ENCODE measurements at places on chromosomes 6 and 20.
A peak's percentile ranks its signal among the peaks of the same experiment; 100 is the strongest.

DNA sequence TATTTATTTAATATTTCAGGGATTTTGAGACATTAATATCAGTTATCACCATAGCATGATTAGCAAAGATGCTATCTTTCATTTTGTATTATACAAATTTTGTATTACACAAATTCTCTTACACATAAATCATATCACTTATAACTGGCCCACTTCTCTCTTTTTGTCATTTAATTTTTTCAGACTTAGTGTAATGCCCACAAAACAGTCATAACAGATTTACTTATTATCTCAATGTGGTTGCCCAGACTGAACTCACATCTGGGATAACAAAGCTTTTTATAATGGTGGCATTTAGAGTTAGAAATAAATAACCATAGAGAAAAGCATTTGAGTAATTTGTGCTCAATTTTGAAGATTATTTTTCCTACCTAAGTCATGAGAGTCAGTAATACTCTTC lies 148.3 kb downstream of the TFAP2B start:
- DNase-seq = no peak

- DNase-seq = no peak
These were observed 689 bp upstream of the COL20A1 start for GRCh38 chr20:63292292-63292701.

DNA sequence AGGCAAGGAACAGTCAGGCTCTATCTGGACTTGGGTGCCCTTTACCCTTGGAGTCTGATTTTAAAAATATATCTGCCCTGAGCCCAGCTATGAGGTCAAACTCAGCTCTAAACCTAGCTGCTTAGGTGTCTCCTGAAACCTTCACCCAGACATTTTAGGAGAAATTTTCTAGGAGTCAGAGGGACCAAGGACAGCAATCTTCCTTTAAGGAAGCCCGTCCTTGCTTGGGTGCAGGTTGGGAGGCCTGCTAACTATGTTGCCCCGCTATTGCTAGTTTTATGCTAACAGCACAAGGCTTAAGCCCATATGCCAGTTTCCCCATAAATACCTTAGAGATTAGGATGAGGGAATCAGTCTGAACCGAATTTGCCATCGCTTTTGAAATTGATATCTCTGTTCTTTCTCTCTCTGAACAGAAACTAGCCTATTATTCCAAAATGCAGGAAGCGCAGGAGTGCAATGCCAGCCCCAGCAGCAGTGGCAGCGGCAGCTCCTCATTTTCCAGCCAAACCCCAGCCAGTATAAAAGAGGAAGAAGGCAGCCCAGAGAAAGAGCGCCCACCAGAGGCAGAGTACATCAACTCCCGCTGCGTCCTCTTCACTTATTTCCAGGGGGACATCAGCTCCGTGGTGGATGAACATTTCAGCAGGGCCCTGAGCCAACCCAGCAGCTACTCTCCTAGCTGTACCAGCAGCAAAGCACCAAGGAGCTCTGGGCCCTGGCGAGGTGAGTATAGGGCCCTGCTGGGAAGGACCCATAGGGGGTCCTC lies 2.6 kb downstream of the VGLL2 start:
- no peak for DNase-seq

DNA sequence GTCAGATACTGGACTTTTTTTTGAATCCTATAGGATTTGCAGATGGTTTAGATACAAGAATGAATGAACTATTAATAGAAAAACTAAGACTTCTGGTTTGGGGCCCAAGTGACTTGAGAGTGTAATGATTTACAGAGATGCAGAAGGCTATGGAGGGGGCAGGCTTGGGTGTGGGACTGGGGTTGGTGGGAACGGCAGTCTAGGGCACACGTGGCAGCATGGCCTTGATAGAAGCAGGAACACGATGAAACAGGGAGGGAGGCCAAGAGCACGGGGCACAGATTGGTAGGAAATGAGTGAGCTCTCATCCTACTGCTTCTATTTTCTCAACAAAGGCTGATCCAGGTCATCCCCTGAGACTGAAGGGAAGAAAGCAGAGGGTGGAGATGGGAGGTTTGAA lies 3.4 kb upstream of the UST start:
- no peak for DNase-seq

DNA sequence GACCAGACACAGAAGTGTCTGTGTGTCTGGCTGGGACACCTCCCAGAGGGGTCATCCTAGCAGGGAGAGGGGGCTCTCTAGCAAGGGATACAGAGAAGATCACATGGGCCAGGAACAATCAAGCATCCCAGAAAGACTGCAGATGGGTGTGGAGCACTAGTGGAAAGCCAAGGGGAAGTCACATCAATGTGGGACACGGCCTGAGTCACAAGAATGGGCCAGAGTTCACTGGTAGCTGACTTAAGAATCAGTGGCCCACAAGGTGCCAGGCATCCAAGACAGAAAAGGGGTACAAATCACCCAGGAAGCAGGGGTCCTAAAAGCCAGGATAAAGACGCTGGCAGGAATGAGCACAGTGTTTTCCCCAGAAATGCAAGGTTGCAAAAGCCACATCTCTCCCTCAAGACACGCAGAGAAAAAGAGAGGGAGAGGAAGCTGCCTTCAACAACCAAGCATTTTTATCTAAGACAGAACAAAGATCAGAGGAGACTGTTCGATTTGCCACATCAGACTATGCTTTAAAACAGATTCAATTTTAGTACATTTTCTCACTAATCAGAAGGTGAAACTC lies 113.6 kb upstream of the DST start:
- peak; percentile 20 for DNase-seq

GRCh38 chr20:46802722-46803121 lies 91.9 kb upstream of the EYA2 start:
- DNase-seq = no peak

- no peak for DNase-seq
These were observed 37.4 kb downstream of the PXDC1 start for GRCh38 chr6:3714111-3714510.

DNA sequence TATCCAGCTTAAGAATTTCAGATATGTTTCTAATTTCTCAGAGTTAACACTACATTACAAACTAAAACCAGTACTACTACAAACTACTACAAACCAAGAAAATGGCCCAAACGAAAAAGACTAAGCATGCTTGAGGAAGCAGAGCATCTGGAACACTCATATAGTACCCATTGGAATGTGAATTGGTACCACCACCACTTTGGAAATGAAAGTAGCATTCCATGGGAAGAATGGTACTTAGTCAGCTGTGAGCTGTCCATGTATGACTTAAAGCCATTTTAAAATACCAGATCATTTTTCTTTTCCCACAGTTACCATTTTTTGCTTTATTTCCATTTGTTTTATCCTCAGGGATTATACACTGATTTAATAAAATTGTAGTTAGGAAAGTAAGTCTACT lies 30.5 kb downstream of the FBXO9 start:
- DNase-seq = peak; percentile 55

- no peak for DNase-seq
These were observed 32.5 kb upstream of the MCUR1 start for GRCh38 chr6:13846841-13847240.

DNA sequence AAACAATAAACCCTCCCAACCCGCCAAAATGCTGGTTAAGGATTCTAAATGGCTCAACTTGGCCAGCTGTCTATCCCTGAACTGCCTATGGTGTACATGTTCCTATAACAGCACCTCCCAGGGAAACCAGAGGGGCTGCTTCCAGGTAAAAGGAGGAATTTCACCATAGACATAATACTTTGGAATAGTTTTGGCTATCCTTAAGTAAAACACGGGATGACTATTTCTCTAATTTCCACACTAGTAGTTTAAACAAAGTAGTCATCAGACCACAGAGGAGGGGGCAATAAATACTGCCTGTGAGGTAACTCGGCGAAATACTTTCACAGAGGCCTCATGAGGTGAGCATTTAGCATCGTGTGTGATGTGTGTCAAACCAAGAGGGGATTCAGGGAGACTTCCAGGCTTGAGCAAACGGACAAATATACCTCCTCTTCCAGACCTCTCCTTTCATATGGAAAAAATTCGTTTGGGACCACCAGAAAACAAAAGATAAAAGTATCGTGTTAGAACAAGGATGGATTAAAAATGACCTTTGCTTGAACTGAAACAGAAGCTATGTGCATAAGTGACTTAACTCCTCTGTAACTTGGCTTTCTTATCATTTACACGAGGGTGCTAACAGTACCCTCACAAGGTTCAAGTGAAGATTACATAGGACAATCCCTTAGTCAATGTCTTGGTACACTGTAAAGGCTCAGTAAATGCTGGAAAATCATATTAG lies 1.0 kb upstream of the XRN2 start:
- DNase-seq = no peak

DNA sequence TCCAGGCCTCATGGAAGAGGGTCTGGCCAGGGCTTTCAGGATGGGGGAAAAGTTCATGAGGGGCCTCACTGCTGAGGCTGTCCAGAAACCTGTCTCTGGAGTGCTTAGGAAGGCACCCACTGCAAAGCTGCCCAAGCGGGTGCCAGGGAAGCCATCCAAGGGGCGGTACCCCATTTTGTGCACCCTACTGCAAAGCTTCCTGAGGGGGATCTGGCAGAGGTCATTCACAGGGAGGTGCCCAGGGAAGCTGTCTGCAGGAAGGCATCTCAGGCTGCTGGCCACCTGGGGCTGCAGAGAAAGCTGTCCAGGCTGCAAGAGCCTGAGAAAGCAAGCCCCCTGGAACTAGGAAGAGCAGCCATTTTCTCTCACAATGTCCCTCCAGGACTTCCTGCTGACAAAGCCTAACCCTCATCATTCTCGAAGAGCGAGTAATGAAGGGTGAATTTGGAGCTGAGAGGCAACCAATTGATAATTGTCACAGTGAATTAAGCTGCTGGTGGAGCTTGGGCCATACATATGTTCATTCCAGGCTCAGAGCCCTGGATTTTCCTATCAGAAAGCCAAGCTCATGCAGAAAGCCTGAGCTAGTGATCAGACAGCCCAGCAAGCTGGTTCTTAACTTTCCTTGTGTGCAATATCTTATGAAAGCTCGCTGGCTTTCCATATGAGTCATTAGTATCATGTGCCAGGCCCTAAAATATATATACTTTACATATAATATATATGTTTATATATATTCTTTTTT lies 62.2 kb upstream of the SLC22A16 start:
- DNase-seq = peak; percentile 12

GRCh38 chr6:141029908-141030307 lies 1102.8 kb upstream of the GJE1 start:
- no peak for DNase-seq

GRCh38 chr6:43708860-43709653 lies 21.5 kb upstream of the MRPS18A start:
- peak; percentile 32 for DNase-seq

GRCh38 chr6:149897855-149898744 lies at the start of gene RAET1E:
RAET1E (minus strand) TSS chr6:149898113; CDS start chr6:149890901, 7,212 bp downstream.
- DNase-seq = no peak

GRCh38 chr6:125358898-125359297 lies 57.1 kb upstream of the HDDC2 start:
- DNase-seq = no peak

DNA sequence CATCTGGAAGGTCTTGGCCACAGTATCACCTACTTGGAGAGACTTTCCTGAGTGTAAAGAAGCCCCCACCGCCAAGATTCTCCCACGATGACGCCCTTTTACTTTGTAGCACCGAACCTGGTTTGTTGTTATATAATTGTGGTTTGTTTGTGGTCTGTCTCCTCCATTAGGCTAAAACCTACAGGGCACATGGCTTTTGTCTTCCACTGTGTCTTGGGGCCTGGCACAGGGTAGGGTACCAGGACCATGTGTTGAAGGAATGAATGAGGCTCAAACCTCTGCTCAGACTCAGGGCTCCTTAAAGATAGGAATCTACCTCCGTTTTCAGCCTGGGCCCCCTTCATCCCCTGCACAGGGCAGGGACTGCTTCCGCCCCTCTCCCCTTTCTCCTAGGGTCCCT lies 59.4 kb upstream of the CCDC167 start:
- no peak for DNase-seq

- DNase-seq = peak; percentile 41
These were observed 2.0 kb downstream of the SMIM29 start for GRCh38 chr6:34246563-34247391.

DNA sequence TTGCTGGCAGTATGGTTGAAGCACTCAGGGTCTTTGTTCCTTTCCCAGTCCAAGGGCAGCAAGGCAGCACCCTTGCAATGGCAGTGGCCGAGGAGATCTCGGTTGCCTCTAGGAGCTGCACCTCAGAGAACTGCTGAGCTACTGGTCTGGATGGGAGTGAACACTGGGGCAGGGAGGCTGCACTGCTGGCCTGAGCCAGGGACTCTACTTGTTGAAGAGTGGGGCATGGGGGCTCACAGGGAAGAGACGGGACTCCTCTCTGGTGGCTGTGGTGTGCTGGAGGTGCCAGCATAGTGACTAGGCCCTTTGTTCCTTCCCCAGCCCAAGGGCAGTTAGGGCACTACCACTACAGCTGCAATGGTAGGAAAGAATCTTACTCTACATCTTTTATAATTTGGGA lies 203.0 kb downstream of the ZDHHC14 start:
- no peak for DNase-seq

DNA sequence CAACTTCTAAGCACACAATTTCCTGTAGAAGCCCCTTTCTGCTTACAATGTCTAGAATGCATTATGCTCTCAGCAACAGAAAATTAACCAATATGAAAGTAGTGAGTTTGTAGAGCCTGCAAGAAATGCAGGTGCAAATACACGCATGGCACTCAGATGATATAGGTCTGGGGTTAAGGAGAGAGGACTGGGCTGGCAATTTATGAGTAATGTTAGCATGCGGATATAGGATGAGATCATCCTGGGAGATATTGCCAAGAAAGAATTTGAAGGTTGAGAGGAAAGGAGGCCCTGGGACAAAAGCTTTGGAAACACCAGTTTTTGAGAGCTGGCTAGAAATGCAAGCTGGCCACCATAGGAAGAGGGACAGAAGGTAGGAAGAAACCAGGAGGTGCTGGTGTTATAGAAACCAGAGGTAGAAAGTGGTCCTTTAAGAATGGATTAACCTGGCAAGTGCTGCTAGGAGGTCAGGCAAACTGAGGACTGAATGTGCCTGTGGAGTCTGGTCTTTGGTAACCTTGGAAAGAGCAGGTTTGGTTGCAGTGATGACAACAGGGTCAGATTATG lies 183.2 kb upstream of the MYLIP start:
- DNase-seq = peak; percentile 72

GRCh38 chr6:85421181-85421580 lies 28.7 kb upstream of the NT5E start:
- DNase-seq = no peak

DNA sequence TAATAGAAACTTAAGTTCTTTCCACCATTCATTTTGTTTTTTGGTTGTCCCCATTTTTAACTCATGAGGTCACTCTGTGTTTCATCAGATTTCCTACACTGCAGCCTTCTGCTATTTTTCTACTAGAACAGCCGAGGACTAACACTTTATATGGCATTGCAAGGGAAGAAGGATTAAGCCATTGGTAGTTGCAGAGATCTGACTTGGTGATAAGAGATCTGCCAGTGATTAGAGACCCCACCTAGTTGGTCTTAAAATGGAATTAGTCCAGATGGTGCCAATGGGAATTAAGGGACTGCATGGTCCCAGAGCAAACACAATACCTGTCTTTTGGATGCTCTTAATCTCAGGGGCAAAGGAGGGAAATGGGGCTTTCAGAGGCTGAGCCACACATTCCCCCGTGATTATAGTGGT lies 125.5 kb upstream of the TMEM170B start:
- DNase-seq = peak; percentile 85

- DNase-seq = peak; percentile 66
These were observed 148.3 kb downstream of the GPX5 start for GRCh38 chr6:28673787-28674671.

GRCh38 chr20:7828437-7828836 lies 111.8 kb downstream of the HAO1 start:
- no peak for DNase-seq

- no peak for DNase-seq
These were observed 447.4 kb downstream of the PKHD1 start for GRCh38 chr6:51640021-51640420.

All from fibroblast of skin of back (primary cell).